DMS79 treated with DMSO at 0.1 percent for 48 hours (cell line): ENCODE measurements at places on chromosomes 4 and X.

- no peak for DNase-seq
These were observed 16.5 kb downstream of the CYBB start for GRCh38 chrX:37796310-37796709.

- DNase-seq = no peak
These were observed 98.9 kb downstream of the SPRY1 start for GRCh38 chr4:123495530-123495929.

DNA sequence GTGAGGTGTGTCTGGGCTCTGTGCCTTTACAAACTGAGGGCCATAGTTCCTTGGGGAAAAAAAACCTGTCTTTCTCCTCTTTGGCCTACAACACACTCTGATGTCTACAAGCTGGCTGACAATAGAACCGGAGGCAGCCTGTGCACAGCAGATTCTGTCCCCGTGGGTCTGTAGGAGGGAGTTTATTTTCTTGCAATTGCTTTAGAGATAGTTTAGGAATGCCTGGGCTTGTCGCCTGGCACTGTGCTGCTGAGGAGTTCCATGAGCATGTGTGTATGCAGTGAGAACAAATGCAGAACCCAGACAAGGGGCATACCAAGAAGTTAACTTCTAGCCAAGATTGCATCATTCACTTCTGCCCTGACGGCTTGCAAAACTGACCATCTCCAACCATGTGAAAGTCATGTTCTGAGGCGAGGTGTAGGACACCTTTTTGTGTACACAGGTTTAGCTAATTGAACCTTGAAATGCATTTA lies 54.1 kb downstream of the CCNI start:
- DNase-seq = no peak

DNA sequence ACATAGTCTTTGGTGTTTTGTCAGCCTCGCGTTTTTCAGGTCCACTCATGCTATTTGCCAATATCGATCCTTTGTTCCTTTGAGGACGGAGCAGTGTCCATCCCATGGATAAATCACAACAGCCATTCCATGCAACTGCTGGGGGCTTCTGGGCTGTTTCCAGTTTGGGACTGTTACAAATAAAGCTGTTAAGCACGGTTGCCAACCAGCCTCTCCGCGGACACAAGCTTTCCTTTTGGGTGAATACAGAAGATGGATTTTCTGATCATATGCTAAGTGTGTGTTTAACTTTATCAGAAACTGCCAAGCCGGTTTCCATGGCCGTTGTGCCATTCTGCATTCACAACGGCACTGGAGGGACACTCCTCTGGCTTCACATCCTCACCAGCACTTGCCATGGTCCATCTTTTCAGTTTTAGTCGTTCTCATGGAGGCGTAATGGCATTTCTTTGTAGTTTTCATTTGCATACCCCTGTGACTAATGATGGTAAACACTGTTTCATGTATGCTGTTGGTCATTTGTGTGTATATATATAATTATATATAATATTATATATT lies 67.8 kb downstream of the ABLIM2 start:
- no peak for DNase-seq

DNA sequence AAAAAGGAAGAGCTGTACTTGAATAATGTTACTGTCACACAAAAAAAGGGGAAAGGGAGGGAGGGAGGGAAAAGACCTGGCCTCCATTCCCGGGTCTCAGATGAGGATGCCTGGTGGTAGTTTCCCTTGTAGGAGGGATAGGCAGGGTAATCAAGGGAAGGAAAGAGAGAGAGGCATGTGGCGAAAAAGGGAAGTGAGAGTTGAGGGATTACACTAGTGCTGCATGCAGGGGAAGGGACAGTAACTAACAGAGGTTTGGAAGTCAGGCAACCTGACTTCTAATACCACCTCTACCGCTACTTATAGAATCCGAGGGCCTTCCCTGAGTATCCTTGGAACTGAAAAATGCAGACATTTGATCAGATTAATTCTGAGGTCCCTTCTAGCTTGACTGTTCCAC lies 821.7 kb upstream of the FTHL17 start:
- no peak for DNase-seq

GRCh38 chrX:353566-354535 lies 32.9 kb downstream of the PPP2R3B start:
- no peak for DNase-seq

DNA sequence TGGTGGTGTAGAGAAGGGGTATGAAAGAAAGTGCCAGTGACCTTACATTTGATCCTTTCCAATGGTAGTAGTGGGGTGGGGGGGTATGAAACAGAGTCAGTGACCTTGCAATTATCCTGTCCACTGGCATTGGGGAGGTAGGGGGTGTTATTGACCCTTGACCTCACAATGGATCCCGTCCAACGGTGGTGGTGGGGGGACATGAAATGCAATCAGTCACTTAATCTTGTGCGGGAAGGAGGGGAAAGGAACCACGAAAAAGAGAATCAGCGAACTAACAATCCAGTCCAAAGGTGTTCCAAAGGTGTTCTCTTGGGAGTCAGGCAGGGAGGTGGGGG lies 619 bp upstream of the PDK3 start:
- no peak for DNase-seq

GRCh38 chr4:85834934-85835333 lies 360.0 kb downstream of the ARHGAP24 start:
- no peak for DNase-seq

- no peak for DNase-seq
These were observed 2.2 kb downstream of the LRPAP1 start for GRCh38 chr4:3530051-3530450.

GRCh38 chr4:141329174-141329569 lies 108.5 kb downstream of the ZNF330 start:
- DNase-seq = no peak

GRCh38 chr4:38560768-38561558 lies 103.0 kb upstream of the KLF3 start:
- no peak for DNase-seq

DNA sequence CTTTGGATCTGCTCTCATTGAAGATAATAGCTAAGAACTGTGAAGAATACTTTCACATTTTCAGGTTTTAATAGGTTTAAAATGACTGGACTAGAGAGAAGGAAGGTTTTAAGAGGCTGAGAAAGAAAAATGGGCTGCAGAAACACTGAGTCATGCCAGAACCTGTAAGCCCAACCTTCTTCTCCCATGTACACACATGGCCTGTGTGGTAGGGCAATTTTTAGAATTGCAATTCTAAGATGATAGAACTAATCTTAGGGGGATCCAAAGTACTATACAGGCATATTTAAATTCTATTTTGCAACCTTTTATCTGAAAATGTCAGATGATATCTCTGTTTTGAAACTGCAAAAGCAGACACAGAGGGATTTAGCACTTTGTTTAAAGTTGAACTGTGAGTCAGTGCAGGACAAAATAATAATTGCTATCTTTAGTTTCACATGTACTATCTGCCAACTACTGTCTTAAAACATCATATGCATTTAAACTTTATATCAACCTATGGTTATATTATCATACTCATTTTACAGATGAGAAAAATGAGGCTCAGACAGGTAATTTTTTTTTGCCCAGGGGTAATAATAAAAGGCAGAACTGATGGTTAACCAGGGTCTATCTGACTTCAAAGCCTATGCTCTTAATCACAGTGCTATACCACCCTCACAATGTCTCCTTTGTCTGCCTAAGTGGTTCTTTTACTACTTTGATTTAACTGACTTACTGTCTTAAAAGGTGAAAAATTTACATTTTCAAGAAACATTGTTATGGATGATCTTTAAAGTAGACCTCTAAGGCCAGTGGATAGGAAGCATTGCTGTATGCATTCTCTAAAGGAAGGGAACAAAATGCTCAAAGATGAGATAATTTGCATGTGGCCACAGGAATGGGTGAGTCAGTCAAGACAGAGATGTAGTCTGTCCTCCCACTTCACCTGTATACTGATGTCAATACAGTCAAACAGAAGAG lies 4.3 kb downstream of the TMPRSS11E start:
- no peak for DNase-seq

DNA sequence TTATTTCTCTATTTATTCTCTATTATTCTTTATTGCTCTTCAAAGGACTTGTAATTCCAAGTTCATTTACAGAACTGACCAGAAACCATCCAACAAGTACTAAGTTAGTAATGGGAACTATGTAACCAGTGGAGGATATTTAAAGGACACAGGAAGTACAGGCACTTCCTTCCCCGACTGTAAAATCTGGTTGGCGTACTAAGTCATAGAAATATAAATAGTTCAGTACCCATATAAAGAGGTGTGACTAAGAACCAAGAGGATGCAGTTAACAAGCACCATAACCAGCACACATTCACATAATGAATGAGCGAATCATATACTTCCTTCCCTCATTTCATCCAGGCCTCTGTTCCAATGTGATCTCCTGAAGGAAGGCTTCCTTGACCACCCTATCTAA lies 3.6 kb upstream of the EIF4E start:
- DNase-seq = no peak

GRCh38 chr4:185165605-185166063 lies 22.6 kb downstream of the SLC25A4 start:
- no peak for DNase-seq

GRCh38 chr4:75549019-75549418 lies 6.8 kb upstream of the ODAPH start:
- no peak for DNase-seq

GRCh38 chr4:7101692-7102515 lies 34.0 kb upstream of the GRPEL1 start:
- DNase-seq = peak; percentile 41

DNA sequence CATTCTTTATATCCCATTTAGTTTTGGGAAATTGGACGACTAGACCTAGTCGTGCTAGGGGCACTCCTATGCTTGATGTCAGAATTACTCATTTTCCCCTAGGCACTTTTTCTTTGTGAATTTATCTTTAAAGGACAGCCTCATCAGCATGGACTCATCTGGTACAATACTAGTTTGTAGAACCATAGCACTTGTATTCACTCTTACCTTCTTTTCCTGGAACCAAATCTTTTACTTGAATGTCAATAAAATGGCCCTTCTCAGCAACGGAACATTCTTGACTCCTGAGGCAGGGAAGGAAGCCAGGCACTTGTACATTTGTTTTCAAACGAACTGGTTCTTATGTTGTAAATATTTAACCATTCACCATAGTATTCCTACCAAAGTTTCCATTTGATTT lies 187.1 kb downstream of the SHROOM3 start:
- DNase-seq = no peak

DNA sequence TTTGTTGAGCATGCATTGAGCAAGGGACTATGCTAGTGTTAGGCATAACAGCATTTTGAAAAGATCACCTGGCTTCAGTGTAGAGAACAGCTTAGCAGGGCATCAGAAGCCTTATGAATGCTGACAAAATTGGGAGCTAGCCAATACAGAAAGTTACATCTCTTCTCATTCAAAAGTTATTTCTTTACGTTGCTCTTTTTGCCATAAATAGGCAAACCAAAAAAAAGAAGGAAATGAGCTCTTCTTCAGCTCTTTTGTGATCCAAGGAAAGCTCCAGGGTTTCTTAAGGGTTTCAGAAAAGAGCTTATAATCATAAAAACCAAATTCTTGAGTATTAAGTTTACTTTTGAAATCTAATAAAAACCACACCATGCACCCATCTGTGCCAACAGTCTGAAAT lies 35.2 kb upstream of the LNX1 start:
- DNase-seq = no peak

DNA sequence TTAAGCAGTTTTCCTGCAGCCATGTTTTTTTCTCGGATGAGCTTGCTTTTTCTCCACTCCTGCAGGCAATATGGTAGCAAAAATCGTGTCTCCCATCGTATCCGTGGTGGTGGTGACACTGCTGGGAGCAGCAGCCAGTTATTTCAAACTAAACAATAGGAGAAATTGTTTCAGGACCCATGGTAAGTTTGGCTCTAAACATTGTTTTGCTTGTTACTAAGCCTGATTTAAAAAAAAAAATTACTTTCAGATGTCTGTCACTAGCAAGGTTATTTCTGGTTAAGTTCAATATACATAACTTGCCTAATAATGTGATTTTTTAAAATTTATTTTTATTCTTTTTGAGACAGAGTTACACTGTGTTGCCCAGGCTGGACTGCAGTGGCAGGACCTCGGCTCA lies 17.5 kb upstream of the GYG2 start:
- no peak for DNase-seq

DNA sequence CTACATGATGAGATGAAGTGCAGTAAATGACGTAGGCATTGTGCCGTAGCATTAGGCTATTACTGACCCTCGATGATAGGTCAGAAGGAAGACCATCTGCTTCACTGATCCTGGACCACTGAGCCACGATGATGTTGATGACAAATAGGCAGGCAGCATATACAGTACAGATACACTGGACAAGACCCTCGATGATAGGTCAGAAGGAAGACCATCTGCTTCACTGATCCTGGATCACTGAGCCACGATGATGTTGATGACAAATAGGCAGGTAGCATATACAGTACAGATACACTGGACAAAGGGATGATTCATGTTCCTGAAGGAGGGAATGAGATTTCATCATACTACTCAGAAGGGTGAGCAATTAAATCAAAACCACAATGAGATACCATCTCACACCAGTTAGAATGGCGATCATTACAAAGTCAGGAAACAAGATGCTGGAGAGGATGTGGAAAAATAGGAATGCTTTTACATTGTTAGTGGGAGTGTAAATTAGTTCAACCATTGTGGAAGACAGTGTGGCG lies 50.9 kb downstream of the BEND4 start:
- no peak for DNase-seq

- DNase-seq = no peak
These were observed 403.6 kb downstream of the KCNIP4 start for GRCh38 chr4:21544955-21545354.

DNA sequence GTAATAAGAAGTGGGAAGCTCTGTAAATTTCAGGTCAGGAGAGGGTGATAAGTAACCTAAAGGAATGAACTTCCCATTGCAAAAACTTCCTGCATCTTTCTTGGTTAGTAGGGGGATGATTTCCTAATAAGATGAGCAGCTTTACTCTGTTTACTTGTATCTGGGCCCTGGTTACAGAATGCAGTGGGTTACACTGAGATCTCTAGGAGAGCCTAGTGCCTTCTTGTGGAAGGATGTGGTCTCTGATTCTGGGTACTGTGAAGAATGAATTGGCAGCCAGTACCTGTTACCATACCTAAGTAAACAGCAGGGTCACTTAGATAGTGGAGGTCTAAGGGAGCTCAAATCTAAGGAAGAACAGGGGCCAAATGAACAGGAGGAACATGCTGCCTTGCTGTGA lies 320.6 kb downstream of the ARHGAP10 start:
- no peak for DNase-seq

DNA sequence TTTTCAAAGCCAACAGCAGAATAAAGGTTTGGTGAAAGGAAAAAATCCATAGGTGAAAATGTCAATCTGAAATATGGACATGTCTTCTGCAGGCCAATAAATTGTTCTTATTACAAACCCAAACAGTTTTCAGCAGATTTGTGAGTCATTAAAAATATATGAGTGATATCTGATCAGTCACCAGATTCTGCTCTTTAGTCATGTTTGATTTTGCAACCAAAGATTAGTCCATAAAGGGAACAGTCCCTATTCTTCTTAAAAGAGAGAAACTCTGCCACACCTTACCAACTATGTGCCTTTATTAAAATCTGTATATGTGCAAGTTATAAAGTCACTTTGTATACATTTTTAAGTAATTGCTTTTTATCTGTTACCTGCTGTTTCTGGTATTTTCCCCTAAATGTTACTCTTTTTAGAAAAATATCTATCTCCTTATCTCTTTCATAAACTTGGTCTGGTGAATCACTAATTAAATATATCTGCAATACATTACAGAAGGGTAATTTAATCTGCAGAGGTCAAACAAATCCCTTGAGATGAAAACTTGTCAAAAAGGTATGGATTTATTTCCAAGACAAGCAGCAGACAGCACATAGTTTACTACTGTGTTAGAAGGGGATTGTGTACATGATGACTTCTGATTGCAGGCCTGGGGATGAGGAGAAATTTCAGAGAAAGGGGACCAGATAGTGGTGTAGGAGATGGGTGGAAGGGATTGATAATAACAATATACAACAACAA lies 322.9 kb upstream of the NWD2 start:
- no peak for DNase-seq
